Activated CD4-positive, alpha-beta T cell treated with anti-CD3 and anti-CD28 coated beads, Interleukin-2, amount 50 U/mL, for 48 hours (primary cell): ENCODE measurements at places on chromosomes 1 and 21.
A peak's percentile ranks its signal among the peaks of the same experiment; 100 is the strongest.

GRCh38 chr1:3772027-3772714 lies 378 bp upstream of the SMIM1 start:
- peak; percentile 94 for DNase-seq

- no peak for DNase-seq
Observed at GRCh38 chr1:150321826-150322166, 463 bp downstream of the PRPF3 start.

- DNase-seq, result no peak
Observed at GRCh38 chr1:24193046-24193445, 6.0 kb upstream of the IFNLR1 start.

GRCh38 chr21:44930543-44930981 lies 9.3 kb upstream of the SLX9 start:
- peak; percentile 70 for DNase-seq

DNA sequence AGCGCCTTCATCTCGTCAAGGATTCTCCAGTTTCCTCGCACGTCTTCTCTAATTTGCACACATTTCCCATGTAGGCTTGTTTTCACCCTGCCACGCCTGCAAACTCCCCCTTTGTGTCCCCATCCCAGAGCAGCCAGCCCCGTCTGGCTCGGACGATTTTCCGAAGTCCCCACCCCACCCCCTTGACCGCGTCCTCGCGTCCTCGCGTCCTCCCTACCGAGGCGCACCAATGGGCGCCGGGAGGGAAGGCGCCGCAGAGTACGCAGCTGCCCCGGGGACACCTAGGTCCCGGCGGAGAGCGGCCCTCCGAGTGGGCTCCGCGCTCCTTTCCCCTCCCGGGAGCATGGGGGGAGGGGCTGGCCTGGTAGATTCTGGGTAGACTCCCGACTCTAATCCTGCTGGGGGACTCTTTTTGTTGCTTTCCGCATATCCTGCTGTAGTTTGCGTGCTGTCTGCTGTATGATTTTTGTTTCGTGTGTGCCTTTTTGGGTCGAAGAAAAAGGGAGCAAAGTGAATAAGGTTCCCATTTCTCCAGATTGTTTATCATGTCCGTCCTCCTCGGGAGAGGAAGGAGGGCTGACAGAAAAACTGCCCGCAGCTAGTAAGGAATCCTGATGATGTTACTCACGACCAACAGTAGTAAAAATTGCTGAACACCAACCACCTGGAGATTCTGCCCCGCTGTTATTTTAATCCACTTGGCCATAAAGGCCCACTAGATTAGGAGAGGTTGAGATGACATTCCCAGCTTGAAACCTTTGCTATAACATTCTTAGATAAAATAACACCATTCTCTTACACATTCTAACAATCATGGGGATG lies 1.5 kb downstream of the CACHD1 start:
- DNase-seq, result peak; percentile 18

GRCh38 chr1:6969106-6969505 lies 183.9 kb downstream of the CAMTA1 start:
- DNase-seq, result peak; percentile 18

GRCh38 chr1:9332513-9333143 lies 39.9 kb downstream of the SPSB1 start:
- no peak for DNase-seq

- DNase-seq, result peak; percentile 100
Observed at GRCh38 chr1:155609515-155610256, at the start of gene MSTO1. MSTO1 (plus strand) TSS chr1:155610218; CDS start chr1:155610249, 31 bp downstream.

GRCh38 chr1:76901158-76901767 lies 34.0 kb downstream of the ST6GALNAC5 start:
- peak; percentile 23 for DNase-seq

GRCh38 chr1:33906156-33906555 lies 42.3 kb downstream of the HMGB4 start:
- no peak for DNase-seq

DNA sequence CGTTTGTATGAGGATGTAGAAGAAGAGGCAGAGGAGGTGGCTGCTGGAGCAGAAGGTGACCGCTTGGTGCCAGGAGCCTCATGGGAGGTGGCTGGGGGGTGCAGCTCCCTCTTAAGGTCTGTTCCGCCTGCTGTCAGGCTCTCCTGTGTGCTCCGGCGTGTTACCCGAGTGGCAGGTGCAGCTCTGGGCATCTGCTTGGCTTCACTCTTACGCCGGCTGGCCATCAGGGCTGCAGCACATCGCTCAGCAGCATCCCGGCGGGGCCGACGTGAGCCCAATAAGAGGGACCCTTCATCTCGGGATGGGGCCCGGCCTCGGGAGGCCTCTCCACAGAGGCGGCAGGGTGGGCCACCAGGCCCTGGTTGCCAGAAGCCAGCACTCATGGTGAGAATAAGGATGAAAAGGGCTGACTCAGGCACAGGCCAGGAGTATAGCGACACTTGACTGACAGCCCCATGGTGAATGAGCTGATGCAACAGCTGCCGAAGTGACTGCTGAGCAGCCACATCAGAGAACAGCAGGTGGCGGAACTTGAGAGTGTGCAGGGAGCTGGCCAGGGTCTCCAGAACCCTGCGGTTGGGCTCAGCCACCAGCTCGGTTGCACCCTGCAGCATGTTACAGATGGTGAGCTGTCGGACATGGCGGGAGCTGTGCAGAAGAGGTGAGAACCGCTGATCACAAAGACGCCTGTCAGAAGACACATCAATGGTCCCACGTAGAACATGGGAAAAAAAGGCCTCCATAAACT lies 17.5 kb downstream of the LRRC41 start:
- DNase-seq, result peak; percentile 30

- DNase-seq, result no peak
Observed at GRCh38 chr1:79859212-79859948, 852.9 kb upstream of the ADGRL4 start.

GRCh38 chr1:85199667-85200462 lies 951 bp downstream of the SYDE2 start:
- no peak for DNase-seq

- no peak for DNase-seq
Observed at GRCh38 chr21:29378832-29379231, 80.1 kb downstream of the BACH1 start.

DNA sequence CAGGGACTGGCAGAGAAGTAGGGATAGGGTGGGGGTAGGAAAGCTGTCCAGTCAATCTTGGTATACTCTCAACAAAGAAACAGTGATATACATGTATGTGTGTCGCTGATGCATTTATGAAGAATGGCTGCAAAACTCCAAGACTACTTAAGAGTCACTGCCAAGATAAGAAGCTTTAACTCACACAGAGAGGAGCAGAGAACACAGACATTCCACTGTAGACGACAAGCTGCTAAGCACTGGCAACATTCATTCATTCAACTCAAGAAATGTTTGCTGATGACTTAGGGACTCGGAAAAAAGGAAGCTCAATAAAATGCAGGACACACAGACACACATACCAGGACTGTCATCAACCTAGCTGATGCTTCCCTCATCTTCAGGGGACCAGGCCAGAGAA lies 5.5 kb downstream of the CTNNBIP1 start:
- no peak for DNase-seq

GRCh38 chr21:24163539-24163938 lies 1443.7 kb downstream of the MRPL39 start:
- no peak for DNase-seq

DNA sequence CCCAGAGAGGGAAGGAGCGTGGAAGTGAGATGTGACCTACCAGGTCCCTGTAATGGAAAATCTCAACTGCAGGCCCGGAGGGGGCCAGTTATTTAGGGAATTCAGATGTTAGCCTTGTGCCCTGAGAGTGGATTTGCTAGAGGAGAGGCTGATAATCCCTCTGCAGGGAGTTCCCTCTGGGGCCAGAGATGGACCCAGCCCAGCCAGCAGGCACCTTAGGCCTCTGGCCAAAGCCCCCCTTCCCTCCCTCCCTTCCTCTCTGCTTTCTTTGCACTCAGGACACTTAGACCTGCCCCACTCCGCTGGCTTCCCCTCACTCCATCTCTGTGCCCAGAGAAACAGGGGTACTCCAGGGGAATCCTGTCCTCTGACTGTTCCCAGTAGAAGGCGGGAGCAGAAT lies 1.5 kb upstream of the ATP1A2 start:
- DNase-seq, result no peak

- no peak for DNase-seq
Observed at GRCh38 chr1:118933051-118933781, 54.9 kb downstream of the TBX15 start.

DNA sequence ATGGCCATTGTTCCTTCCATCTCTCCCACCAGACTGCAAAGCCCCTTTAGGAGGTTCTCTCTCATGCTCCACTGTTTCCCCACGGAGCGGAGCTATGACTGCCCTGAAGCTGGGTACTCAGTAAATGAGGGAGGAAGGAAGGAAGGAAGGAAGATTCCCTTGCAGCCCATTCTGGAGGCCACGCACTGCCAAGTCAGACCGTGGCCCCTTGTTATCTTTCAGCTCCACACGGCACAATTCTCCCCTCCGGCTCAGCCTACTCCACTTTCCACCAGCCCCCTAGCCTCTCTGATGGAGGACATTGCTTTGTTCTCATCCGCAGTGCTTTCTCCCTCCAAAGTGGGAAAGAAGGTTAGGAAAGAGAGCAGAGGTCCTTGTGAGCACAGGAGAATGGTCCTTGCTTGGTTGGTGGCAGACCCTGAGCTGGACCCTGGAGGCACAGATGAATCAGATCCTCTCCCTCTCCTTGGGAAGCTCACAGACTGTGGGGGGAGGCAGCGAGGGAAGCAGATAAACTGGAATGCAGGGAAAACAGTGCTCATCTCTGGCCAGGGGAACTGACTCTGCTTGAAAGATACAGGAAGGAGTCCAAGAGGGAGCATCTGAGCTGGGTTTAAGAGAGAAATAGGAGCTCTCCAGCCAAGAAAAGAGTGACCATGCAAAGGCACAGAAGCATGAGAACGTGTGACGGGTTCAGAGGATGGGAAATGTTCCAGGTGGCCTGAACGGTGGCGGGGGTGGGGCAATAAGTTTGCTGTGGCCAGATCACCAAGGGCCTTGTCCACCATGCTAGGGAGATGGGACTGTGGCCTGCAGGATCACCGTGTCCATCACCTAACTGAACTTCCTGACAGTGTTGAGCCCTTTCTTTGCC lies 52.6 kb downstream of the GLIS1 start:
- no peak for DNase-seq

GRCh38 chr1:102434421-102434820 lies 437.7 kb upstream of the OLFM3 start:
- DNase-seq, result peak; percentile 4

GRCh38 chr1:234606784-234607108 lies 3.2 kb downstream of the IRF2BP2 start:
- no peak for DNase-seq

GRCh38 chr1:61441723-61442262 lies 283.1 kb downstream of the TM2D1 start:
- no peak for DNase-seq

DNA sequence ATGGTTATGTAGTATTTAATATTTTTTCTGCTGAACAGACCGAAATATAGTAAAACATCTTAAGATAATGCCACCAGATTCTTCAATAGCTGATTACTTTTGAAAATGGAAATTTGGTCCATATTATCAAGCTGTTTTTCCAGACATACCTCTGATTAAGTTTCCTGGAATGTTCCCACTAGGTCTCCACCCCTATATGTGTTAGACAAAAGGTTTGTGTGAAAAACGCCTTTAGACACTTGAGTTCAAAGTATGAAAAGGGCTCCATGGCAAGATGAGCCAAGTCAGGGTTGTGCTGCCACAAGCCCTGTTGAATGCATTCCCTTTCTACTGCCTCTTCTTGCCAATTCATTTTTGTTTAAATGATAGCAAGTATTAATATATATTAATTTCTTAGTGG lies 52.7 kb downstream of the ZBTB17 start:
- no peak for DNase-seq

DNA sequence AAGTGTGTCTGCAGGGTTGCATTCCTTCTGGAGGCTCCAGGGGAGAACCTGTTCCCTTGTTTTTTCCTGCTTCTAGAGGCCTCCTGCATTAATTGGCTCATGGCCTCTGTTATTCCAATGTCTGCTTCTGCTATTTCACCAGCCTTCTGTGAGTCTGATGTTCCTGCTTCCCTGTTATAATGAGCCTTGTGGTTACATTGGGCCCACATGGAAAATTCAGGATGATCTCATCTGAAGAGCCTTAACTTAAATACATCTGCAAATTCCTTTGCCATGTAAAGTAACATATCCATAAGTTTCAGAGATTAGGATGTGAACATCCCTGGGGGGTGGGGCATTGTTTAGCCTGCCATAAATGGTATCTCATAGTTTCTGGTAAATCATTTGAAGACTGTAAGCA lies 181.1 kb downstream of the RWDD3 start:
- no peak for DNase-seq

DNA sequence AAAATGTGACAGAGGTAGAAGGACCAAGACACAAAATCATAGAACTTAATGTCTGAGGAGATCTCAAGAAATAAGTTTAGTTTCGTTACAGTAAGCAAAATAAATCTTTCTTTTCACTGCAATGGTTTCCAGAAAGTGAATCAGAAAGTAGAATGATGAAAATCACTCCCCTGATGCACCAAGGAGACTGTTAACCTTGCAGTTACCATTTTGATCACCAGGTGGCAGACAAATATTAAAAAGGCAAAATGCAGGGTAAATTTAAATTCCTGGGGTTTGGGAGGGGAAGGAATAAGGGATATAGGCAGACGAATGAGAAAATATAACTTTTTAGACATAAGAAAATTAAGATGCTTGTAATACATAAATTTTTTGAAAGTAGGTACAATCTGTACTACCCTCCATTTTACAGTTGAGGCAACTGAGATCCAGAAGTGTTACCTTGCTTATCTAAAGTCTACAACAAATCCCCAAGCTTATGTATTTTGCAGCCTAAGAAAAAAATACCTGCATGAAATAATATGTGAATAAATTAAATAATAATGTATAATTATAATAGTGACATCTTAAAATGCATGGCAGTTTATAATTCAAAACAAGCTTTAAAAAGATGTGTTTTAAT lies 253.2 kb downstream of the CRB1 start:
- DNase-seq, result peak; percentile 6

- DNase-seq, result no peak
Observed at GRCh38 chr1:165849353-165850133, 22.1 kb downstream of the UCK2 start.

- no peak for DNase-seq
Observed at GRCh38 chr21:36129219-36129618, 5.7 kb upstream of the CBR3 start.

GRCh38 chr1:217135987-217136894 lies 413.0 kb upstream of the ESRRG start:
- no peak for DNase-seq

- peak; percentile 76 for DNase-seq
Observed at GRCh38 chr1:27097484-27097917, 57.4 kb downstream of the SLC9A1 start.

DNA sequence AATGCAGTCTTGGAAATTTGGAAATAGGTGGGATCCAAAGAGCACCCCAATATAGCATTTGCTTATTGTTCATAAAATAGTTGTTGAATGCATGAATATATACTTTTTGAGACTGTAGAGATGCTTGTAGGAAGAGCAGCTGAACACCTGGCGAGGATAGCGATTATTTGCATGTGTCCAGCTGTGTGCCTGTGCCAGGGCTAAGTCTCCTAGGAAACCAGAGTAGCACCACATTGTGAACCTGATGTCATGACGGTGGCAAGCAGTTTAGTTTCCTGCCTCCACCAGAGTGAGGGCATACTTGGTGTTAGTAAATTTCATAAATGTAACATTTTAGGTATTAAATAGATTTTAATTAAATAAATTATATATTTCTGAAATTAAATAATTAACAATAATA lies 37.3 kb upstream of the IRF2BP2 start:
- DNase-seq, result no peak

- DNase-seq, result no peak
Observed at GRCh38 chr1:66253330-66253921, 280.5 kb upstream of the SGIP1 start.

GRCh38 chr1:204348242-204348641 lies 11.5 kb downstream of the PLEKHA6 start:
- DNase-seq, result no peak
